ENCODE measurements at places on chromosomes 1 and 21.

DNA sequence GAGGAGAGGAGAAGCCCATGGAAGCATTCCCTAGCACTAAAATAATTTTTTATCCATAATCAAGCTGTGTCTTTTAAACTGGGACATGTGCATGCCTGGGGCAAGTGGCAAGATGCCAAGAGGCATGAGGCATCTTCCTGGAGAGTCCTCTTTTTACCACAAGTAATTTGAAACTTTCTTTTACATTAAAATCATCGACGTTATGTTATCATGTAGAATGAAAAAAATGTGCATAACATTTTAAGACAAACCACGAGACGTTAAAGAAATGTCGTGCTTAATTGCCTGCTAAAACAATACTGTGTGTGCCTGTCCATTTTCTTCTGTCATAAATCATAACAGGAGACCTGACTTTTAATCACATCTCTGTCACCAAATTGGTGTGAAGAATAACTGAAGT, 1.5 kb downstream of the STYXL2 start:
- no peak for DNase-seq

GRCh38 chr1:159291424-159291823, 10.7 kb upstream of the FCER1A start:
- DNase-seq: no peak

GRCh38 chr1:226657895-226658545, 81.1 kb downstream of the ITPKB start:
- DNase-seq: no peak

GRCh38 chr1:82453511-82454185, 652.9 kb downstream of the ADGRL2 start:
- no peak for DNase-seq

DNA sequence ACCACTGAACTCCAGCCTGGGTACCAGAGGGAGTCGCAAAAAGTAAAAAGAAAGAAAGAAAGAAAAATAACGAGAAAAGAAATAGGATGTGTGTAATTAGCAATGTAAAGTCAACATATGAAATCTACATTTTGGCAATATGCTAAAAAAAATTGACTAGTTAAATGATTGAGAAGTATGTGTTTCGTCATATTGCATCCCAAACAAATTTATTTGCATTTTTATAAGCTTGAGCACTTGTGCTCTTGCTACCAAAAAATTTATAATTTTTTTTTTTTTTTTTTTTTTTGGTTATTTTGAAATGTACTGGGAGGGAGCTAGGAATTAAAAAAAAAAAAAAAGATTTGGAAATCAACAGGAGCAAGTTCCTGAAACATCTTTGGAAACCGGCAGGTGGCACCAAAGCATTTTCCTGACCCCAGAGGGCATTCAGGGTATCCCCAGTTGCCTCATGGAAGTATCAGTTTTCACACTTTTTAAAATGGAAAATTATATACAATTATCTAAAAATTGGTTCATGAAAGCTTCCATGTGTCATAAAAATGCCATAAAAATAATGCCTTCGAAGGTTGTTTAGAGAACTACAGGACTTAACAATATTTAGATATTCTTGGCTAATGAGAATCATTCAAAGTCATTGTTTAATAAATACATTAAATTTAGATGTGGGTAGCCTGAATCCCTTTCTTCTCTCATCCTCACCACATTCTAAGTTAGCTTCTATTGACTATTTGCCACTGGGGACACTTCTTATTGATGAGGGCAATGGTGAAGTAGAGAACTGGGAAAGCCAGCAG, 4.8 kb upstream of the HEATR1 start:
- peak; percentile 69 for DNase-seq

GRCh38 chr21:26877018-26877417, 31.8 kb upstream of the ADAMTS1 start:
- no peak for DNase-seq

GRCh38 chr1:228392111-228392936, 14.3 kb downstream of the TRIM11 start:
- DNase-seq: no peak

DNA sequence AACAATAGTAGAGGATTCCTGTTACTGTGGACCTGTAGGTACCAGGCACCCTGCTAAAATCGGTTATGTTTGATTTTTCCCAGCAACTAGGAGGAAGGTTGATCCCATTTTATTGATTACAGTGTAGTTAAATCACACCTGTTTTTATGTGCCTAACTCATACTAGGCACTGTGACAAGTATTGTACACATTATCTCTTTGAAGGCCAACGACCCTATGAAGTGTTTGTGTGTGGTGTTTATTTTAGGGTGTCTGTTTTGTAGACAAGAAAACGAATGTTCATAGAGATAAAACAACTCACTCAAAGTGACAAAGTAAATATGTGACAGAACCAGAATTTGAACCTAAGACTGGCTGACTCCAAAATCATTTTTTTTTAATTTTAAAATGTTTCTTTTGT, 49.5 kb downstream of the FGGY start:
- DNase-seq: no peak

- no peak for DNase-seq
Measured at GRCh38 chr21:36725793-36726386, 27.0 kb downstream of the SIM2 start.

- no peak for DNase-seq
Measured at GRCh38 chr1:204565617-204566582, 49.7 kb downstream of the MDM4 start.

DNA sequence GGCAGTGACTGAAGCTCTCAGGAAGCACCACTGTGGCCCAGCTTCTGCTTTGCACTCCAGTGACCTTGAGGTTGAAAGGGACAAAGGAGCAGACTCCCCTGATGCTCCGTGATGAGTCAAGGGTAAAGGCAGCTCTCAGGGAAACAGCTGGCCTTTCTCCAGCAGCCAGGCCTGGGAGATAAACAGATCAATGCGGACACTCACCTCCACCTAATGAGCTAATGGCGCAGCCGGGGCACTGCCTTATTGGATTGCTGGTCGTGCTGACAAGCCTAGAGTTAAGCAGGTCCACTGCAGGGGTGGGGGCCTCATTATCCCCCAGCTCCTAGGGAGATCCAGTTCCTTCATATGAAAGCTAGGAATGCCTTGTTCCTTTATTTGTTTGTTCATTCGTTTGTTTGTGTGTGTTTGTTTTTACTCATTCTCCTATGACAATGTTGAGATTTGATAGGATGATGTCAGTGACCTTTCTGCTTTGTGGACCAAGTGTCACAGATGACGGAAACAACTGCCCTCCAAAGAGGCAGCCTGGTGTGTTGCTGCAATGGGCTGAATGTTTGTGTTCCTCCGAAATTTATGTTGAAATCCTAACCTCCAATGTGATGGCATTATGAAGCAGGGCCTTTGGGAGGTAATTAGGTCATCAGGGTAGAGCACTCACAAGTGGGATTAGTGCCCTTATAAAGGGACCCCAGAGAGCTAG, 141.4 kb upstream of the BEND5 start:
- DNase-seq: no peak

DNA sequence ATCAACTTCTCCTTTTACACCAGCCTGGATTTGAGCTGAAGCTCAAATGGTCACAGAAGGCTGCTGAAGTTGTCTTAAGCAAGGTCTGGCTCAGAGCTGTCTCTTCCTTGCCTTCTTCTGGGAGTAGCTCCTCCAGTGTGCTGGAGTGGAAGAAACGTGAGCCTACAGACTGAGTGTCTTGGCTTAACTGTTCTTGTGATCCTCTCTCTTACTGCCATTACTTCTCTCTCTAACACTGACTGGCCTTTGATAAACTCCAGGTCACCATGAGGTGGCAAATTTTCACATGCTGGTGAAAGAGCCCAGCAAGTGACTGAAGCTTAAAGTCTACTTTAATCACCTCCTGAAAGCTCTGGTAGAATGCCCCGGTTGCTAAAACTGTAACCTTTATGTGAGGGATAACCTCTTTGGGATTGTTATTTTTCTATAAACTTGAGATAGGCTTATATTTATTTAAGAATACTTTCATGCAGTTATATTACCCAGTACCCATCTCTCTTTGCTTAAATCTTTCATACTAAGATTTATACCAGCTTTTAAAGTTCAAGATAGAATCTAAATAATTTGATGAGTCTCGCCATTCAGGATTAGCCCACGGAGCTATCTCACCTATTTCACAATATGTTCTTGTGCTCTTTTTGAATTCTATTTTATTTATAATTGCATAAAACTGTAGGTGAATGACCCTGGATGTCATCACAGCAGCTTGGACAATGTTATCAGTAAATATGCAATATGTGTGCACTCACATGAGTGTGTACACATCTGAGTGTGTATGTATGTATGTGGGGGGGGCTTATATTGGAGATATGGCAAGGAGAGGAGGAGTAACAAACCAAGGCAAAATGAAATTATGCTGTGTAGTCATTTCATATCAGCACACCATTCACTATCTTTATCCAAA, 924.0 kb downstream of the LTN1 start:
- DNase-seq: no peak

- DNase-seq: no peak
Measured at GRCh38 chr1:247287460-247287859, 31.6 kb downstream of the VN1R5 start.

DNA sequence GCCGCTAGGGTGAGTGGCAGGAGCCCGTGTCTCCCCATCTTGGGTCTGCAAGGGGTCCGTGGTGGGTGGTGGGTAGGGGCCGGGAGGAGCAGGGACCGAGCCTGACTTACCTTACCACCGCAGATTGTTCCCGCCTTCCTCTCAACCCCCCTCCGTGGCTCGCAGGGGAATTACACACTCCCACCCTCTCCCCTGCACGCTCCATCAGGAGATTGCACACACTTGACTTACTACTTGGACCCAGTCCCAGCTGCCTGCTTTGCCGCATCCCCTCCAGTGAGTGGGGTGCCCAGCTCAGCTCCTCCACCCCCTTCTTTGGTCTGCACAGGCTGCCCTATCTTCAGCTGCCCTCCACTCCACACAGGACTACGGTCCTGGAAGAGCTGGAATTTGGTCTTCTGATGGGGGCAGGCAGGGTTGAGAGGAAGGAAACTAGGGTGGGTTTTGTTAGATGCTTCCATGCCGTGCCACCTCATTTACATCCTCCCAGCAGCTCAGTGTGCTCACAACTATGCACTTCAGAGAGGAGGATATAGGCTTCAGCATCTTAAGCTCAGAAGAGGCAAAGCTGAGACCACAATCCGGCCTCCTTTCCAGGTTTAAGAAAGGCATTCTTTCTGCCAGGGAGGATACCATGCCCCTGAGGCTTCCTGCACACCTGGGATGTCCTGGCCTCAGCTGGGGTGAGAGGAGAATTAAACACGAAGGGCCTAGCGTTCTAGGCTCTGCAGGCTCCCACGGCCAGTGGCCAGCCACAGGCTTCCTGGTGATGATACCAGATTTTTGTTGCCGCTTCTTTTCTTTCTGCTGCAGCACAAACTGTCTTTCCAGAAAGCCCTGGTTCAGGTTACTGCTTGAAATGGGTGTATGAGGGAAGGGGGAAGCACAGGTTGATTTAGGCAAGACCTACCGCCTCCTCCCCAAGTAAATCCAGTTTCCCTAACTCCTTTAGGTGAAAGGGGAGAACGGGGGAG, 2.3 kb downstream of the KCNC4 start:
- no peak for DNase-seq

- DNase-seq: no peak
Measured at GRCh38 chr1:197842646-197843045, 59.8 kb upstream of the C1orf53 start.

DNA sequence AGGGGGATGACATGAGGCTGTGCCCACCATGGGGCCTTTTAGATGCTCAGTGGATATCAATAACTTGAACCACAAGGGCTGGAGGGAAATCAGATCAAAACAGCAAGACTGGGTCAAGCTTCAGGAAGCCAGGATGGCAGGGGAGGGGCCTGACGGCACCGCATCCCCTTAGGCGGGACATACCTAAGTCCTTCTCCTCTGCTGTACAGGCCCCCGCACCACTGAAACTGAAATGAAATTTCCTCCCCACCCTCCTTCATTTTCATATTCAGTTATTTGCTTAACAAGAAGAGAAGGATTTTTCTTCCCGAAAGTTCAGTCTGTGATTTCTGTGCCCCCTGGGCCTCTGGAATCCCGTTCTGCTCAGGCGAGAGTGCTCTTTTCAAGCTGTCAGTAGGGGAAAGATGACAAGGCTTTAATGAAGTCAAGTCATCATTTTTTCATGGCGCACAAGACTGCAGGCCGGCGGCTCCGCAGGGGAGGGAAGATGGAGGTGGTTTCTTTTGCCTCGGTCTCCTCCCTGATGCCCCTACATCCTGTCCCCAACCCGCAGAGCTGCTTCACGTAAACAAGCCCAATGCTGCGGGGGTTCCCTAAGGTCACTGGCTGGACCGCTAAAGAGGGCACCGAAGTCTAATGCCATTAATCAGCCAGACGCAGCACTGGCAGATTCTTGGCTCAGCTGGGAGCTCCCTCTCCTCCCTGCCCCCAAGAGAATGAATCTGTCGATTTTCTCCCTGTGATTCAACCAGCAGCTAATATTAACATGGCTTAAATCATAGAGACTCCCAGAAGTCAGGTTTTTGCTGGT, 264.8 kb downstream of the C1orf94 start:
- DNase-seq: no peak

GRCh38 chr21:44353191-44353970, at the start of gene TRPM2:
Gene TRPM2 (plus strand): TSS chr21:44353621. CDS start chr21:44353701, 80 bp downstream.
- DNase-seq: peak; percentile 62

GRCh38 chr1:30386156-30386926, 337.0 kb downstream of the MATN1 start:
- no peak for DNase-seq

GRCh38 chr1:114902343-114902742, 47.7 kb downstream of the SYCP1 start:
- no peak for DNase-seq

GRCh38 chr1:193141804-193142203, 20.0 kb downstream of the CDC73 start:
- DNase-seq: no peak

DNA sequence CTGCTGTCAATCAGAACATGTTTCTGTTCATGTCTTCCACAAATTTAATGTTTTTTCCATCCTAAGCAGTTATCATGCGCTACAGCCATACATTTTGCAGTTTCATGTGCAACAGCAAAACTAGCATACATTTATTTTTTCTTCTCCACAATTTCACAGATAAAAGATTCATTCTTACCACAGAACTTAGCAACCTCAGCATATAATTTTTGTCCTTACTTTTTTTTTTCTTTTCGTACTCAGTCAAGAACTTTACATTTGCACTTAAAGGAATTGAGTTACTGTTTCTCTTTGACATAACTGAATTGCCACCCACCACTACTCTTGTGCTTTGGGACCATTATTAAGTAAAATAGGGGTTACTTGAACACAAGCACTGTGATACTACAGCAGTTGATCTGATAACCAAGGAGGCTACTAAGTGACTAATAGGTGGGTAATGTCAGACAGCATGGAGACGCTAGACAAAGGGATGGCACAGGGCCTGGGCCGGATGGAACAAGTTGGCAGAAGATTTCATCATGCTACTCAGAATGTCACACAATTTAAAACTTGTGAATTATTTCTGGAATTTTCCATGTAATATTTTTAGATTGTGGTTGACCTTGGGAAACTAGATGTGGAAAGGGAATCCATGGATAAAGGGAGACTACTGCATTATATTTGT, 50.2 kb upstream of the LHX8 start:
- no peak for DNase-seq

- peak; percentile 34 for DNase-seq
Measured at GRCh38 chr1:3852711-3853485, 4.1 kb downstream of the CEP104 start.

DNA sequence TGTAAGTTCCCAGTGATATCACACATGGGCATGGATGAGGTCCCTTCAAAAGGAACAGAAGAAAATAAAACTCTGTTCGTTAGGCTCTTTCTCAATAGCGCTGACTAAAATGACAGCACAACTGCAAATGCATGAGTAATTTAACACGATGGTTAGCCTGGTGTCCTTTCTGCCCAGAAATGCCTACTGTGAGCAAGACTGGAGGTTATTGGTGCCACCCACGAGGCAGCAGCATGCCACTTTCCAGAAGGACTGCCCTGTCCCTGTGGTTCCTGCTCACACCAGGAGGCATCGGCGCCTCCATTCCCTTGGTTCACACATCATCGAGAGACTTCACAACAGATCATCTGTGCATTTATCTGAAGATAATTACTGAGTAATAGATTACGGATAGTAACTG, 26.2 kb downstream of the VPS26C start:
- no peak for DNase-seq
